Esophagus squamous epithelium (tissue), 5 donors: ENCODE measurements at places on chromosomes 3 and 15.

- no peak for DNase-seq
These were observed 36.5 kb downstream of the TM4SF18 start for GRCh38 chr3:149296972-149297371.

DNA sequence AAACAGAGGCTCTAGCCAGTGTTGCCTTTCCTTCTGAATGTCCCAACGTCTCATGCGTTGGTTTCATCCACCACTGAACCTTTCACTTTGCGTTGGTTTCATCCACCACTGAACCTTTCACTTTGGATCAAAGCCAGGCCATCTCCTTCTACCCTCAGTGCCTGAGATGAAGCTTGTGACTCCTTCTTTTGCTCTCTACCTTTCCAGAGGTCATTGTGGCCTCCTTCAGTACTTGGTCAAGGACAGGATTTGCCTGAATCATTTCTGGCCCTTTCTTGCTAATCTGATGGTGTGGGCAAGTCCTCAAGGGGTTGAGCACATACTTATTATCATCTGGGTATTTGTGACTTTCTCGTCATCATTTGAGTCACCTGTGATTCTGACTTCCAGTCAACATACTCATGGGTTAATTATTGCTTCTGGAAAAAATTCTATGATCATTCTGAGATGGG is 50.0 kb downstream of the SELENOT start:
- DNase-seq, result no peak

DNA sequence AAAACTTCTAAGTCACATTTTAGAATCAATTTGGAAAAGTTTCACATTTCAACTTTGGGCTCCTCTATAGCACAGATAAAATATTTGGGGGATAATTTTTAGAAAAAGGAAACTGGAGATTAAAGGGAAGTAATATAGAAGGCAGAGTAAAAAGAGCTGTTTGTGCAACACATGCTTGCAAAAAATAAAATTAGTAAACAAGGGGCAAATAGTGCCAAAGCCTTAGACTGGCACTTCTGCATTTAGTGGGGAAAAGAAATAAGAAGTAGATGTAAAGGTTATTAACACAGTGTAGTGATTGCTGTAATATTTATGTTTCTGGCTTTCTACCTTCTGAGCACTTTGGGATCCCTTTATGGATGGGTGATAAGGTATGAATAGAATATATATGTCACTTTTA is 246.6 kb downstream of the CBLB start:
- DNase-seq, result no peak

DNA sequence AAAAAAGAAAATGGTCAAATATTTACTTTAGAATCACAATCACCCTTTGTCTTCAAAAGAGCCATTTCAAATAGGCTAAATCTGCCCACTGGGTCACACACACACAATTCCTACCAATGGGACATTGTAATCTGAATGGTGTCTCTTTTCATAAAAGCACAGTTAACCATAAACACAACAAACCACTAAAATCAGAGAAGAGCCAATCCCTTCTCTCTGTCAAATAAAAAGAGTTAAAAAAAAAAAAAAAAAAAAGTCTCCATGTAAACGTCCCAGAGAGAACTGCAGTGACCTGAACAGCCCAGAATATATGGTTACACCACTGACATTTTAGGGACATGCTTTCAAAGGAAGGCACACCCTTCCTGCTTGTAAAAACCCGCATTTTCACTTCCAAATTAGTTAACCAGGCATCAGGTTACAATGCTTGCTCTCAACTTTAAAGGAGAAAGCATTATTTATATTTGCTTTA is 63.7 kb downstream of the PRICKLE2 start:
- no peak for DNase-seq

DNA sequence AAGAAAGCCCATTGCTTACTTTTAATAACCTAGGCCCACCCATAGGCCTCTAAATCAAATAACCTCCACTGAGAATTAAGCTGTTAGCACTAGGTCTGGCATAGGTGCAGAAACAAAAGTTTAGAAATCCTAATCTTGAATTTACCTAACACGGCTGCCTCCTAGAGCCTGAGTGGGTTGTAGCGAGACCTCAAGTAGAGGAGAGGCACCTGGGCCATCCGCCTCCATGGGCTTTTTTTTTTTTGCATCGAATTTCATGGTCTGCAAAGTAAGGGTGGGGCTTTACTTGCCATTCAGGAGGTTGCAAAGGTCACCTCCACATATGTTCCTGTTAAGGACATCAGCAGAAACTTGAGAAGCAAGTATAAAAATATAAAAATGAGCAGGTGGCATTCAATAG is 6.6 kb upstream of the TPM1 start:
- DNase-seq, result no peak

DNA sequence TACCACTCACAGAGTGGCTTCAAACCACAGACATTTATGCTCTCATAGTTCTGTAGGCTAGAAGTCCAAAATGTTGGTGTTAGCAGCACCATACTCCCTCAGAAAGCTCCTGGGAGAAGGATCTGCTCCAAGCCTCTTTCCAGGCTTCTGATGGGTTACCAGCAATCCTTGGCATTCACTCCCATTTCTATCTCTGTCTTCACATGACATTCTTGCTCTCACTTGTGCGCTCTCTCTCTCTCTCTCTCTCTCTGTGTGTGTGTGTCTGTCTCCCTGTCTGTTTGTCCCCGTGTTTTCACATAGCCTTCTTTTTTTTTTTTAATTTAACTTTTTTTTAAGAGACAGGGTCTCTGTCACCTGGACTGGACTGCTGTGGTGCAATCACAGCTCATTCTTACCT is 26.3 kb downstream of the CDAN1 start:
- DNase-seq, result no peak

- no peak for DNase-seq
These were observed 19.6 kb upstream of the LRRK1 start for GRCh38 chr15:100899601-100900000.

GRCh38 chr3:138455801-138456716 is 21.6 kb downstream of the ESYT3 start:
- DNase-seq, result no peak

DNA sequence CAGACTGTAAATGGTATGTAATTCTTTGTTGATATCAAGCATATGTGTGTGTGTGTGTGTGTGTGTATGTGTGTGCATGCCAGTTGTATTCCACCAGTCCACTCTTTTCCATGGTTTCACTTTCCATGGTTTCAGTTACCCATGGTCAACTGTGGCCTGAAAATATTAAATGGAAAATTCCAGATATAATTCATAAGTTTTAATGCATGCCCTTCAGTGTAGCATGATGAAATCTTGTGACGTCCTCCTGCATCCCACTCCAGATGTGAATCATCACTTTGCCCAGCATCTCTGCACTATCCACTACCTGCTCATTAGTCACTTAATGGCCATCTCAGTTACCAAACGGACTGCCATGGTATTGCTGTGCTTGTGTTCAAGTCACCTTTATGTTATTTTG is 215.9 kb downstream of the GBE1 start:
- no peak for DNase-seq

- DNase-seq, result no peak
These were observed 67.4 kb upstream of the TLE3 start for GRCh38 chr15:70164910-70165715.

- no peak for DNase-seq
These were observed 25.7 kb downstream of the LIPC start for GRCh38 chr15:58457466-58457965.

DNA sequence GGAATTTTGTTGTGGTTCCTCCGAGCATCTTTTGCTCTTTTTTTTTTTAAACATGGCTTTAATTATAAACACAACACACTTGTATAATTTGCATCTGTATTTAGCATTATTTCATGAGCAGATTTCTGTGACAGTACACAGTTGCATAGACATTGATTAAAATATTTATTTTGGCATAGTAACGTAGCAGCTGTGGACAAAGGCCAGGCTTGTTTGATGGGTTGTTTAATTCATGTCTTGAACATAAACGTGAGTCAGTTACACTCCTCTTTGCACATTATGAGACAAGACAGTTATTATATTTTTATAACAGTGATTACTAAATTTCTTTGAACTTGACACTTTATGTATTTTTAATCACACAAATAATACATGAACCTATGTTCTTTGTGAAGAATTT is 182.5 kb downstream of the CACNA2D3 start:
- no peak for DNase-seq

- peak; percentile 52 for DNase-seq
These were observed 683 bp upstream of the UNC45A start for GRCh38 chr15:90934256-90934948.

- DNase-seq, result no peak
These were observed 15.0 kb upstream of the FBLN2 start for GRCh38 chr3:13533885-13534301.

DNA sequence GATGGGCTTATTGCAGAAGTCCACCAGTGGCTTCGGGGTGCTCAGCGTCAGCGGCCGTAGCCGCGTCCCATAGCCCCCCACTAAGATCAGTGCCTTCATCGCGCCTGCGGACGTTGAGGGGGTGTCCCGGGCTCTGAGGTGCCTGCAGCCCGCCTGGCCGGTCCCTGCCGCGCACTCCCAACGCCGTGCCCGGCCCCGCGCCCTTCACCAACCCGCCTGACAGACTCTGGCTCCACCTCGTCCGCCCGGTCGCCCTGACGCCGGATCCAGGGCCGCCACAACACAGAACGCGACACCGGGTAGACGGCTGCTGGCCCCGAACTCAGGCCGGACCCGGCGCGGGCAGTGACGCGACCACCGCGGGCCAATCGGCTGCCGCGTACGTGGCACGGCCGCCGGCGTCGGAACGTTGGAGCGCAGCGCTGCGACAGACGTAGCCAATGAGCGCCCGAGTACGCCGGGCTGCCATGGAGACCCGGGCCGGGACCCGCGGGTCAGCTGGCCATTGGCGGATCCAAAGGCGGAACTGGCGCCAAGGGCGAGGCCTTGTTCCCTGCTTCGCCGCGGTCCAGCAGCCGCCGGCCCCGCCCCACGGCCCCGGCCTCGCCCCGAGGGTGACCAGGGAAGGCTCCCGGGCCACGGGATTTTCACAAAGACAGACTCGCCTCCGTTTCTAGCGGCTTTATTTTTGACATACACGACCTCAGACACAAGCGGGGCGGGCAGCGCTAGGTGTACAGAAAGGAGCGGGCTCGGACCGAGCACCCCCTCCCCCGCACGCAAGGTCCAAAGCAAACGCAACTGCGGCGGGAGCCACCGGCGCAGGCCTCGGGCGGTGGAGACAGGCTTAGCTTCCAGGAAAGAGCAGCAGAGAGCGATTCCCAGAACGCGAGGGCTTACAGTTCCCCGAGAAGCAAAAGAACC is at the start of gene GMPPB:
TSS of gene GMPPB (minus strand) at position 324 of the 924 bp plus-strand sequence. CDS start at position 99, 225 bp downstream.
- DNase-seq, result peak; percentile 73

- DNase-seq, result no peak
These were observed 146.9 kb upstream of the GADL1 start for GRCh38 chr3:31041161-31041978.

GRCh38 chr3:185582871-185583270 is 3.2 kb upstream of the SENP2 start:
- DNase-seq, result no peak

DNA sequence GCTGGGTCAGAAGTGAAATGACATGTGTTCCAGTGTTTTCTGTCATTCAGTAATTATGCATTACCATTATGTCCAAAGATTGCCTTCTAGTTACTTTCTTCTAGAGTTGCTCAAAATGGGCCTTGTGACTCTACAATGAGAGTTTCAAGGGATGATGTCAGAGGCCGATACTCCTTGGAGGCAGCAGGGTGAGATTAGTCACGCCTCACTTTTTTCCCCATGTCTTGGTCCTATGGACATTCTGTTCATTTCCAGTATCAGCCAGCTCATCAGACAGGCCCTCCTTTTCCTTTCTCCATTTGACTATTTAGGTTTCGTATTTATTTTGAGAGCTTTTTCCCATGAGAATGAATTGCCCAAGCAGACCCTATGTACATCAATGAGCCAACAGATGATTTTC is 17.5 kb downstream of the VGLL3 start:
- no peak for DNase-seq

- no peak for DNase-seq
These were observed 702.3 kb downstream of the SI start for GRCh38 chr3:164375995-164376394.

DNA sequence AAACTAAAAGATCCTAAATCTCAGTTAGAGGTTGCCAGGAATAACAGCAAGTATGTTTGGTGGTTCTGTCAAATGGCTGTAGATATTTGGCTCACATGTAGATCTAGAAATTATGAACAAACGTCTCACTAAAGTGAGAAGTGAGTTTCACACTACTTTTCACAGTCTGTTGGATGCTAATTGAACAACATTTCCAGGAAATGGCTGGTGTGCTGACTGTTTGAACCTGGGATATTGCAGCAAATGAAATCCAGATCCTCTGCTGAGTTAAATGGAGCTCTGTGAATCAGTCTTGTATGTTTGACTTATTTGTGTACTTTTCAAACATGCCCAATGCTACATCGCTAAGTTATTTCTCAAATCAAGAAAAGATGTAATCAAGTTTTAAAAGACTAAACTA is 21.3 kb upstream of the RSL24D1 start:
- no peak for DNase-seq

DNA sequence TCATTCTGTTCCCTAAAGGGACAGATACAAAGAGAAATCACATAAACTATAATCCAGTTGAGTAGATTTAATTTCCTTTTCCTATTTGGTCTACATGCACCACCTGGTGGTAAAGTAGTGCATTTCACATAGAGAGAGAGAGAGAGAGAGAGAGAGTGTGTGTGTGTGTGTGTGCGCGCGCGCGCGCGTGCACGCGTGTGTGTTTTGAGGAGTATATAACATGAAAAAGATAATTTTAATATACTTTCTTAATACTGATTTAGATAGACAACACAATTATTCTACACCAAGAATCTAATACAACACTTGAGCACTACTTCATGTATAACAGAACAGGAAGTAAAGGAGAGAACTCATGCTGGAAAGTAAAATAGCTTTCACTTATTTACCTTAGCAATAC is 1.1 kb upstream of the FGF7 start:
- DNase-seq, result no peak

- DNase-seq, result no peak
These were observed 44.8 kb downstream of the PXYLP1 start for GRCh38 chr3:141276398-141276797.

DNA sequence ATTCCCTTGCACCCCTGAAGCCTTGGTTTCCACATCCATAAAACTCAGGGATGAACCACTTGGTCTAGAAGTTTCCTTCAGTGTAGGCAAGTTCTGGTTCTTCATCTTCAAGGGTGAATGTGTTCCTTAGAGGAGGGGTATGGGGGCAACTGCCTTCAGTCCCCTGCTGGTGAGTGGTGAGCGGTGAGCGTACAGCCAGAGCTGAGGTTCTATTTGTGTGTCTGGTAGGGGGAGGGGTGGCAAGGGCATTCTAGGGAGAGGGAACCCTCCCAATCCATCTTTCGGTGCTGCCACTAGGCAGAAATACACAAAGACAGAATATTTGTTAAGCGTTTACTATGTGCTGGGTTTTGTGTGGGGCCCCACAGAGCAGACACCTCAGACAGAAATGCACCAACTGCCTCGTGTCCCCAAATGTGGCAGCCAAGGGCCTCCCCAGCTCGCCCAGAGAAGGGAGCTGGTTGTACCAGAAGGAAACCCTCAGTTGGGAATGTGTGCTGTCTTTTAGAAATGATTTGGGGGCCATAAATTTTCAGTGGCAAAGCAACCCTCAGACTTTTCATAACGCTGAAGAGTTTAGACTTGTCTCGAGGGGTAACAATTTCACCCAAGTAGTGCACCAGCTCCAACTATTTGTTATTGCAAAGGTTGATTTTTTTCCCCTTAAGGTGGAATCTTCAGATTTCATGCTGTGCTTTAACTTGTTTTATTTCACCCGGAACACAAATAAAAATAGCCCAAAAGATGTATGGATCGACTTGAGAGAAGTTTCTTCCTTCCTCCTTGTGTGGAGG is 137.6 kb downstream of the FBLN2 start:
- DNase-seq, result no peak
